Thoracic aorta endothelial cell (primary cell): ENCODE measurements at places on chromosomes 2 and 18. TPM values are rescaled to one million over a fixed set of nuclear protein-coding genes. Genes with fewer than 3 reads are reported as not detected.

Gene IL36A
- total RNA-seq: not detected in 2 replicates

Gene EXOC6B
- 38.2 and 54.7 TPM in 2 replicates for total RNA-seq

Gene SPC25
- 16.4 and 21.7 TPM in 2 replicates for total RNA-seq

Gene NRP2
- 67.1 and 151 TPM in 2 replicates for total RNA-seq

Gene C2orf66
- total RNA-seq: 0.22 and 0.40 TPM in 2 replicates
